NCI-H187 (cell line): ENCODE measurements at places on chromosomes 16 and 17.

DNA sequence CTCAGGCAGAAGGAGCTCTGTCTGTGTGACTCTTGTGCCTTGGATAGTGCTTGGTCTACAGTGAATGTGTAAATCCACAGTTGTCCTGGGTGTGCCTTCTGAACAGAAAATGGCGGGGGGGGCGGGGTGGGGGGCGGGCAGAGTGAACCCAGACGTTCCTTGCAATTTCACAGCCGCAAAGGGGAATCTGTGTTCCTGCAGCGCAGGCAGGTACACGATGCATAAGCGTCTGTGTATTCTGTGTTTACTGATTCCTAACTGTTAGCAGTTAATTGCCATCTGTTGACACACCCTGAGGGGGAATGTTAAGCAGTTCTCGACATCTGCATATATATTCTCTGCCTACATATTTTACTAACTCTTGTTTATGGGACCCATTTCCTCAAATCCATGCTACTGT lies 123.5 kb upstream of the ZFHX3 start:
- DNase-seq: no peak

DNA sequence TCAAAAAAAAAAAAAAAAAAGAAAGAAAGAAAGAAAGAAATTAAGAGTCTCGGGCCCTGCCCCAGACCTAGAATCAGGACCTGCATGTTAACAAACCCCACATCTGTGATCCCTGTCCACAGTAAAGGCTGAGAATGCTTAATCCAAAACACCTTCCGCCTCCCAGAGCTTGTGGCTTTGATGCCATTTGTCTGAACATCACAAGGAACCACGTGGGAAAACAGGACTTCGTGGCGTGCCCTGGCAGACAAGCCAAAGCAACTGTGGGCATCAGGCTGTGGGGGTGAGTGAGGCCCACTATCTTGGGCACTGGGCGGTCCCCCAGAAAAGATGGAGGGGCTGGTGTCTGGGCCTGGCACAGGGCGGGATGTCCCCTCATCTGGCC lies 173.4 kb upstream of the CIBAR2 start:
- no peak for DNase-seq

DNA sequence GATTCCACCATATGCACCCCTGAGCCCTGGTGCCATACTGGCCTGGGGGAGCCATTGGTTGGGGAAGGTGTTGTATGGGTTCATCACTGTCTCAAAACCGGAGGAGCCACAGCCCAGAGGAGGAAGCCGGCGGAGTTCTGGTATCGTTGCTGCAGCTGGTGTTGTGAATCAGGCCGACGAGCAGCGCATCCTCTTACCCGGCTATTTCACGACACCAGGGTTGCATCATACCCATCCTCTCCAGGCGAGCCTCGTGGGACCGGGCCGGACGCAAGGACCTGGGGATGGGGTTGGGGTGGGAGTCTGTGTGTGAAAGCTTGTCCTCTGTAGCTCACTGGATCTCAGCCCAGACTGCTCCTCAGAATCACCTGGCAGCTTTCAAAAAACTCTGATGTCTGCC lies 6.6 kb upstream of the SLC12A3 start:
- no peak for DNase-seq

- no peak for DNase-seq
Observed at GRCh38 chr16:50942143-50942542, 200.3 kb downstream of the CYLD start.

DNA sequence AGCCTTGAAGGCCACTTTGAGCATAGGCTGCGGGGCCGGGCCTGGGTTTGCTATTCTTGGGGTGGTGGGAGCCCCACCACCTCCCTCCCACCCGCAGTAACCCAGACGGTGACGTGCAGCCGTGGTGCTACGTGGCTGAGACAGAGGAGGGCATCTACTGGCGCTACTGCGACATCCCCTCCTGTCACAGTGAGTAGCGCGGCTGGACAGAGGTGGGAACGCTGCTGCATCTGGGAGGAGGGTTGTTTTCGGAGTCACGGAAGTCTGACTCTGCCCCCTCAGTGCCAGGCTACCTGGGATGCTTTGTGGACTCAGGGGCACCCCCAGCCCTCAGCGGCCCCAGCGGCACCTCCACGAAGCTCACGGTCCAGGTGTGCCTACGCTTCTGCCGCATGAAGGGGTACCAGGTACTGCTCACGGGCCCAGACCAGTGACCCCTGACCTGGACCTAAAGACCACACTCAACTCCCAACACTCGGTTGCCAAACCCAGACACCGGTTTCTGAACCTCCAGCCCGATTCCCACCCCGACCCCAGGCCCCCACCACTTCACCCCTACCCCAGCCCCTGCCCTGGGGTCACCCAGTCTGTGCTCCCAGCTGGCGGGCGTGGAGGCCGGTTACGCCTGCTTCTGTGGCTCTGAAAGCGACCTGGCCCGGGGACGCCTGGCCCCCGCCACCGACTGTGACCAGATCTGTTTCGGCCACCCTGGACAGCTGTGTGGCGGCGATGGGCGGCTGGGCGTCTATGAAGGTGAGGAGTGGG lies 2.1 kb downstream of the KREMEN2 start:
- no peak for DNase-seq

DNA sequence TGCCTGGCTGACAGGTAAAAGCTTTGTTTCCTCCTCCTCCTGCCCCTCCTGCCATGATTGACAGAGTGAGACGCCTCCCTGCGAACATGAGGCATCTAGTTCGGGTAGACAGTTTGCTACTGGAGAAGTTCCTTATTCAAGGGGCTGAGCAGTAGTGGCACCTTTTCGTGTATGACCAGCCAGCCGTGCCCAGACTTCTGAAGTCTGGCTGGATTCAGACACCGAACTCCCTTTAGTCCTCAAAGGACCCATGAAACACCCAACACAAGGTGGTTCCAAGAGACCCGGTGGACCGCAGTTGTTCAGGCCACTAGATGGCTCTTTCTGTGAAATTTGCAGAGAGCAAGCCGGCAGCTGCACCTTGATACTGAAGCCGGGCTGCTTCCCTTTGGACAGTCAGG lies 192.8 kb downstream of the XYLT1 start:
- DNase-seq: no peak

GRCh38 chr17:18224387-18225120 lies 881 bp upstream of the LLGL1 start:
- DNase-seq: no peak

DNA sequence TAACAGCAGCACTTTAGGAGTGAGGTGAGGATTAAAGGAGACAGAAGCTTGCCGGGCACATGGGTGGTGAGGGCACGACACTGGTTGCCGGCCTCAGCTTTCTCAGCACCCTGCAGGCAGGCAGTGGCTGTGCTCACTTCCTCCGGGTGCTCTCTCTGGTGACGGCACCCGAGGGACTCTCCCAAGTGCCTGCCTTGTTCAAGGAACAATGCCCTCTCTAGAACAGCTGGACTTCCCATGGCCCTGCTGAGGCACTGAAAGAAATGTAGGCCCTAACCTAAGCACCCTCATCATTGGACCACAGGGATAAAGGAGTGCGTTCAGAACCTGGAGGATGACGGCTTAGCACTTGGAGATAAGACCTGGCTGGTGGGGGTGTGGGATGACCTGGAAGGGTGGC lies 72.7 kb downstream of the N4BP1 start:
- DNase-seq: no peak

- DNase-seq: no peak
Observed at GRCh38 chr17:55582897-55583296, 71.6 kb upstream of the SMIM36 start.

DNA sequence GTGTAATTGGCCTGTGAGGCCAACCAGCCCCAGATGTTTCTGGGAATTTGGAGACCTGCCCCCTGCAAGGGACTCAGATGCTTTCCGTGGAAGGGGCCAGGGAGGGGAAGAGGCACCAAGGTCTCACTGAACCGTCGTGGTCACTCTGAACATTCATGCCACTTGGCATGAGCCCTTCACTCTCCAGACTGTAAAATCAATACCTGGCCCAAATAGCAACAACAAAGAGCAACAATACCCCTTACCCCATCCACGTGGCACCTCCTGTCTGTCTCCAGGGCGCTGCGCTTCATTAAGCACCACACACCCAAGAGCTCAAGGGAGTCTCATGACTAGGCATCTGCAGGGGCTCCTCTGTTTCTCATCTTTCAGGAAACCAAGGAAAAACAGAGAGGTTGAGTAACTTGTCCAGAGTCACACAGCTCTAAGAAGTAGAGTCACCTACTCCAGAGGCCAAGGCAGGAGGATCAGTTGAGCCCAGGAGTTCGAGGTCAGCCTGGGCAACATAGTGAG lies 52.8 kb downstream of the SOCS1 start:
- DNase-seq: no peak

DNA sequence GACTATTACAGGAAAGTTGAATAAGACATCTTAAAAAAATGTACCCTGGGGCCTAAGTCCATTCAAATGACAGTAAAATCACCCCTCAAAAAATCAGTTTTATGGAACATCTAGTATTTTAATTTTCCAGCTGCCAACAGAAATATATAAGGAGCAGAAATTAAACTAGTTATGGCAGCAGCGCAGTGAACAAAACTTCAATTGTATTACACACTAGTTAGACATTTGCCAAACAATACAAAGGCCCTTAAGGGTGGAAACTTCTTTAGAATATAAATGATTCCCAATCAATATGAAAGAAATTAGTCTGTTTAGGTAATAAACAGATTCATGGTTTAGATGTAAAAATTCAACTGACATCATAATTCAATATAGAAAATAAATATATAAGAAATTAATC lies 18.1 kb upstream of the RFFL start:
- no peak for DNase-seq

DNA sequence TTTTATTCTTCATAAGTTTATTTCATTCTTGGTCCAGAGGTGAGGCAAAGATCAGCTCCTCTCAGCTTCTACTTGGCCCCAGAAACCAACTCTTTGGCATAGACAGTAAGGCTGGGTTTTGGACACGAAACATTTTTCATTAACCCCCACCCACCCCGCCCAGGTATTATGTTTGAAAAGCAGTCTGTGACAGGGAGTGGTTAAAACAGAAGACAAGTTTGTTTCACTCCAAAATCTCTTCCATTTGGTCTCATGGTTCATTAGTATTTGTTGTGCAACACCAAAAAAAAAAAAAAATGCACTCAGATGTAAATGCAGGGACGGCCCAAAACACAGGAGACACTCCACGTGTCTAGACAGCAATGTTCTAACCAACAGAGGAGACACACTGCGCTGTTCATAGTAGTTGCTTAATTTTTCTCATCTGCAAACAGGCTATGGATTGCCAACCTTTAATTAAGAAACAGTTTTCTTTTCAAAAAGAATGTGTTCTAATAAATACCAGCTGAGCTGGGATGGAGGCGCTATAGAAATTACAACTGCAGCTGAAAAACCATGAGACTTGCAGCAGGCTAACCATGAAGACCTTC lies 39.8 kb upstream of the MMP2 start:
- DNase-seq: no peak

GRCh38 chr17:80279895-80280294 lies 19.2 kb downstream of the RNF213 start:
- DNase-seq: no peak

GRCh38 chr17:79607940-79608623 lies 2.8 kb downstream of the RBFOX3 start:
- no peak for DNase-seq

- no peak for DNase-seq
Observed at GRCh38 chr16:31508706-31509195, 560 bp upstream of the RUSF1 start.

DNA sequence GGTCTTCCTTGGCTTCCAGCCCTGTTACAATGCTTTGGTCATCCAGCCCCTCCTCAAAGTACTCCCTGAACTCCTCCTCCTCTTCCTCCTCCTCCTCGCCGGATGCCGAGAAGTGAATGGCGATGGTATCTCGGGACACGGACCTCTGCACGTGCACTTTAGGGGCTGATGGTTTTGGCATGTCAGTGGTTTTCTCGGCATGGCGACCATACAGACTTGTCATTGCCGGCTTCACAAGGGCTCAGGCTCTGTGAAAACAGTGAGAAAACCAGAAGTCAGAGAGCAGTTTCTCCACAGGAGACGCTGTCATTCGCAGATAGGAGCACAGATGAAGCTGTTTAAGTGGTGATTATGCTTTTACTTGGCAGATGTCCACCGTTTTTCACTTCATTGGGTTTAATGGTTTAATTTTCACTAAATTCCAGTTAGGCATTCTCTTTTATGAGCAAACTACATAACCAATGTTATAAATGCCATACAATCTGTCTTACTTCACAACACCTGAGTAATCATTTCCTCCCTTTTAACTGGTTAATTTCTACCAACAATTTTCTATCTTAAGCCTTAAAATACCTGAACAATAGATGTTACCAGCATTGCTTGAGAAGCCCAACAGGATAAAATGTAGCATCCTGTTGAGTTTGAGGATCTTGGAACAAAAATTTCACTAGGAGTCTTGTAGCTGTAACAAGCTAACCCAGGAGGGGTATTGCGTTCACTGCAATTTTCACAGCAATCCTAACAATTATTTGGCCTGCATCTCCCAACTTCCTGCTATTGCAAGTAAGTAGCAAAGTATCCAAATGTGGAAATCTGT lies 48.9 kb downstream of the TEX2 start:
- no peak for DNase-seq

- DNase-seq: no peak
Observed at GRCh38 chr17:81040791-81041337, 5.9 kb downstream of the BAIAP2 start.

DNA sequence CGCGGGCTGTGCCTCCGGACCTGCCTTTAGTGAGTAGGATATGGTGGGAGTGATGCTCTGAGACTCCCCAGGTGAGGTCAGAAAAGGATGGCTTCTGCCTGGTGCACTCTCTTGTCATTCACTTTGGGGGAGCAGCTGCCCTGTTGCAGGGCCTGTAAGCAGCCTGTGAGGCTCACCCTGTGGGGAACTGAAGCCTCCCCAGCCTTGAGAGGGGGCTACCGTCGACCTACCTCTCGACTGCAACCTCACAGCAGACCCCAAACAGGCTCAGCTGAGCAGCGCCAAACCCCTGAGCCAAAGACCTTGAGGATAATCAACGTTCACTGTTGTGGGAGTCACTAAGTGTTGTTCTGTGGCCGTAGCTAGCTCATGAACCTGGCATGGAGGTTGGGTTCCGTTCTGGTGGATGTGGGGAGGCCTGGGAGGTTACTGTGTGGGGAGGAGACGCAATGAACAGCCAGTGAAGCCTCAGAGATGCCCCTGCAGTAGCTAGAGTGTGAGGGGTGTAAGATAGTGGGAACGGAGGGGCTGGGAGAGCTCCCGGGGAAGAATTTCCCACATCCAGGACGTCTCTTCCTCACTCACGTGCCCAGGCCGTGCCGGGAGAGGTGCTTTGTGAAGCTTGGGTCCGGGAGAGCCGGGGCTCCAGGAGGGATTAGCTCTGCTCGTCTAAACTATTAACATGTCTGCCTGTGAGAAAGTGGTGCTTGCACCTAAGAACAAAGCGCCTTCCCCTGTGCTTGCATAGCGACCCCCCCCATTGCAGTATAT lies 38.8 kb downstream of the METRNL start:
- DNase-seq: no peak

DNA sequence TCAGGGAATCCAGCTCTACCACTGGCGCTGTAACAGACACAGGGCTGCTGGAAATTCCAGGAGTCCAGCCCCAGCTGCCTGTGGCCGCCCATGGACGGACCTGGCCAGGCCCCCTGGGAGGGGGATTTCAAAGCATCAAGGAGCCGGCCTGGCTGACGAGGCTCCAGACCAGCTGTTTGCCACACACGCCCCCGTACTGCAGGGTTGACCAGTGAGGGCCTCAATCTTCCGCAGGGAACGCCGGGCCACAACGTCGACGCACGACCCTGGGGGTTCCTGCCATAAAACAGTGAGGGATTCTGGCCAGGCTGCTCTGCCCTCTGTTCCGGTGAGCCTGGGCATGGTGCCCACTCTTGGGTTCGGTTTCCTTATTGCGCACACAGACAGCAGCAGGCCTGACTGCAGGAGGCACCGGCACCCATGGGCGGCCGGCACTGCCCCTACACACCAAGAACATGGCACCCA lies 3.7 kb downstream of the LMF1 start:
- DNase-seq: no peak

GRCh38 chr17:19371259-19372010 lies 6.9 kb upstream of the MAPK7 start:
- DNase-seq: no peak
